ENCODE measurements at places on chromosomes 7 and 10.

- DNase-seq = no peak
Measured at GRCh38 chr7:19118636-19119371, 1.4 kb upstream of the TWIST1 start.

GRCh38 chr10:53260213-53260612 is 487.6 kb upstream of the MBL2 start:
- DNase-seq = no peak

- DNase-seq = no peak
Measured at GRCh38 chr7:135159359-135160085, 11.0 kb downstream of the CYREN start.

GRCh38 chr10:126732308-126732707 is 61.8 kb upstream of the C10orf90 start:
- DNase-seq = no peak

DNA sequence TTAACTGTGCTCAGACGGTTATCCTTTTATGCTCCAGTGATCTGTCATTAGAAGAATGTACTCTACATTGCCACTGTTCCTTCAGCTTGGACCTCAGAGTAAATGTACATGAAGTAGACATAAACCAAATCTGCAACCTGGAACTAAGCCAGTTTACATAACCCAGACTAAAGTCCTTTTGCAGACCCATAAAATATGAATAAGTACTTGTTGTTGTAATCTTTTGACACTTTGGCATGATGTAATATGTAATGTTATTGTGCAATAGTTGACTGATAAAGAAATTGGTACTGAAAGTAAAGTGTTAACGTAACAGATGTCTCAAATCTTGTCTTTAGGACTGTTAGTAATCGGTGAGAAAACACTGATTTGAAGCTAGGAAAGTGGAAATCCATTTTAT is 115.8 kb upstream of the SORCS1 start:
- DNase-seq = no peak

GRCh38 chr7:29391262-29391661 is 172.4 kb upstream of the PRR15 start:
- DNase-seq = no peak

GRCh38 chr7:85178531-85179298 is 8.1 kb downstream of the SEMA3D start:
- DNase-seq = no peak

GRCh38 chr10:43524434-43525247 is 49.8 kb downstream of the ZNF239 start:
- no peak for DNase-seq

DNA sequence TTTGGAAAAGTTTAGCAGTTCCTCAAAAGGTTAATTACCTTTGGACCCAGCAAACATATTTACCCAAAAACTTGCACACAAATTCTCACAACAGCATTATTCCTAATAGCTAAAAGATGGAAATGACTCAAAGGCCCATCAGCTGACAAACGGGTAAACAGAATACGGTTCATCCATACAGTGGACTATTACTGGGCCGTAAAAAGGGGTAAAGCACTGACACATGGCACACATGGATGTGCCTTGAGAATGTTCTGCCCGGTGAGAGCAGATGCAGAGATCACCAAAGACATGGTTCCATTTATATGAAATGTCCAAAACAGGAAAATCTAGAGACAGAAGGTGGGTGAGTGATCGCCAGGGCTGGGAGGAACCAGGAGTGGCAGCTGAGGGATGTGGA is 95.2 kb upstream of the DNAJB6 start:
- no peak for DNase-seq

- DNase-seq = no peak
Measured at GRCh38 chr7:48111596-48111995, 22.5 kb downstream of the UPP1 start.

GRCh38 chr7:14209896-14210484 is 220.5 kb upstream of the ETV1 start:
- no peak for DNase-seq

DNA sequence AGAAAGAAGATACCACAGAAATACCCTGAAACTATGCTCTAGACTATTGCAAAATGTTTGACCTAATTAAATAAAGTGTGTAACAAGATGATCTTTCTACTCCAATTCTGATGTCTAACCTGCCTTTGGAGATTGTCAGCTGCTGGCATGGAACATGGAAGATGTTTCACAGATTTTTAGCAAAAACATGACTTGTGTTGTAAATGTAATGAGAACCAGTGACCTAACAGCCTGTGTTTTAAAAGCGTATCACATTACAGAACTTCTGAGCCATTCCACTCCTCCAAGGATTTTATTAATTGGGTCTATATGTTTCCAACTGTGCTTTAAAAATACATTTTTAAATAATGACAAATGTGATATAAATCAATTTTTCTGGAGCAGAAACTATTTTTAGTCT is 526.3 kb upstream of the SEMA3D start:
- DNase-seq = no peak

DNA sequence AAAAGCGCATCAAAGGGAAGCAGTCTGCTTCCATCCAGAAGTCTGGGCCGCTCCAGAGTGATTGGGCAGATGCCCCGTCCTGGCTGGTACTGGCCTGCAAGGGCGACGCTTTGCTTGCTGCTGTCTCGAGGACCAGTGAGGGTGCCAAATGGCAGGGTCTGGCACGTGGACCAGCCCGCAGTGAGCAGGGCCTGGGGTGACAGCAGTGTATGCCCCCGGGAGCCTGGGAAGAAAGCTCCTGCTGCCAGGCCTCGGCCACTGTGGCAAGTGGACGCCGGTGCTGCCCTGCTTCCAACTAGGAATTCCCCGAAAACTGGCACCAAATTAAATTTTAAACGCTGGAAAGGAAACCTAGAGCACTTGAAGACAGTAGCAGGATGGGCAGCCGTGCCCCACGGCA is 357.0 kb upstream of the MKI67 start:
- DNase-seq = no peak
